GM23248 (cell line): ENCODE measurements at places on chromosomes 1 and 21. TPM values are rescaled to one million over a fixed set of nuclear protein-coding genes. Genes with fewer than 3 reads are reported as not detected.

Gene ADGRL4
- polyA plus RNA-seq = 18.1 and 21.3 TPM in 2 replicates

Gene EXO5
- 8.6 and 11.2 TPM in 2 replicates for polyA plus RNA-seq

Gene ATP1A2
- 0.14 and 0.30 TPM in 2 replicates for polyA plus RNA-seq

Gene OLIG1
- not detected in 2 replicates for polyA plus RNA-seq

Gene TMPRSS3
- polyA plus RNA-seq = not detected in 2 replicates

Gene ANGPTL3
- polyA plus RNA-seq = not detected in 2 replicates

Gene TCHH
- 0.08 and 0.11 TPM in 2 replicates for polyA plus RNA-seq

Gene RPE65
- not detected in 2 replicates for polyA plus RNA-seq

Gene GBP7
- not detected in 2 replicates for polyA plus RNA-seq

Gene DDR2
- 94.7 and 96.1 TPM in 2 replicates for polyA plus RNA-seq

Gene TNFRSF14
- polyA plus RNA-seq = 7.8 and 7.9 TPM in 2 replicates

Gene DNAH14
- 9.8 and 9.9 TPM in 2 replicates for polyA plus RNA-seq

Gene S100A7
- polyA plus RNA-seq = not detected in 2 replicates

Gene IQCC
- 1.7 and 2.2 TPM in 2 replicates for polyA plus RNA-seq

Gene NGF
- 52.9 and 55.0 TPM in 2 replicates for polyA plus RNA-seq

Gene BTBD19
- polyA plus RNA-seq = 9.4 and 12.1 TPM in 2 replicates

Gene PALMD
- 0.09 and 0.10 TPM in 2 replicates for polyA plus RNA-seq

Gene C4BPB
- polyA plus RNA-seq = not detected in 2 replicates

Gene LRRC53
- polyA plus RNA-seq = not detected in 2 replicates

Gene AUNIP
- 2.3 and 3.2 TPM in 2 replicates for polyA plus RNA-seq

Gene CHIA
- polyA plus RNA-seq = not detected in 2 replicates

Gene PARK7
- 514 and 522 TPM in 2 replicates for polyA plus RNA-seq

Gene XCL2
- polyA plus RNA-seq = not detected in 2 replicates

Gene KRTAP13-2
- polyA plus RNA-seq = not detected in 2 replicates

Gene KRTAP12-2
- polyA plus RNA-seq = not detected in 2 replicates

Gene EDN2
- polyA plus RNA-seq = not detected in 2 replicates

Gene SLC1A7
- polyA plus RNA-seq = 0.51 and 0.76 TPM in 2 replicates

Gene SPRR1A
- not detected in 2 replicates for polyA plus RNA-seq

Gene CLDN14
- polyA plus RNA-seq = 0.28 TPM in 1 of 2 replicates, not detected in the other

Gene CLDN17
- not detected in 2 replicates for polyA plus RNA-seq

Gene KIF14
- 2.2 and 2.3 TPM in 2 replicates for polyA plus RNA-seq

Gene CDKN2C
- polyA plus RNA-seq = 11.7 and 12.6 TPM in 2 replicates

Gene ELAPOR1
- polyA plus RNA-seq = 0.56 and 1.2 TPM in 2 replicates

Gene SELENBP1
- 3.0 and 3.8 TPM in 2 replicates for polyA plus RNA-seq

Gene SH2D1B
- 0.38 TPM in 1 of 2 replicates, not detected in the other for polyA plus RNA-seq

Gene HES2
- polyA plus RNA-seq = not detected in 2 replicates

Gene SPATA6
- 3.6 and 5.1 TPM in 2 replicates for polyA plus RNA-seq

Gene DNASE2B
- polyA plus RNA-seq = not detected in 2 replicates

Gene LRRC47
- 15.1 and 17.8 TPM in 2 replicates for polyA plus RNA-seq

Gene PTBP2
- 5.2 and 8.3 TPM in 2 replicates for polyA plus RNA-seq

Gene FALEC
- polyA plus RNA-seq = 0.49 and 0.71 TPM in 2 replicates

Gene L1TD1
- 0.05 and 0.14 TPM in 2 replicates for polyA plus RNA-seq

Gene BCAR3
- 62.2 and 65.1 TPM in 2 replicates for polyA plus RNA-seq

Gene CD53
- 0.33 TPM in 1 of 2 replicates, not detected in the other for polyA plus RNA-seq

Gene CLCA2
- polyA plus RNA-seq = 0.14 and 0.19 TPM in 2 replicates

Gene CFAP74
- polyA plus RNA-seq = not detected in 2 replicates

Gene PRDX1
- 759 and 775 TPM in 2 replicates for polyA plus RNA-seq

Gene S100A12
- not detected in 2 replicates for polyA plus RNA-seq

Gene ANKRD34A
- polyA plus RNA-seq = 1.9 and 2.3 TPM in 2 replicates
